ENCODE measurements at places on chromosomes 7 and 10.

- DNase-seq, result no peak
These were observed 103.0 kb downstream of the CTBP2 start for GRCh38 chr10:125057158-125058001.

DNA sequence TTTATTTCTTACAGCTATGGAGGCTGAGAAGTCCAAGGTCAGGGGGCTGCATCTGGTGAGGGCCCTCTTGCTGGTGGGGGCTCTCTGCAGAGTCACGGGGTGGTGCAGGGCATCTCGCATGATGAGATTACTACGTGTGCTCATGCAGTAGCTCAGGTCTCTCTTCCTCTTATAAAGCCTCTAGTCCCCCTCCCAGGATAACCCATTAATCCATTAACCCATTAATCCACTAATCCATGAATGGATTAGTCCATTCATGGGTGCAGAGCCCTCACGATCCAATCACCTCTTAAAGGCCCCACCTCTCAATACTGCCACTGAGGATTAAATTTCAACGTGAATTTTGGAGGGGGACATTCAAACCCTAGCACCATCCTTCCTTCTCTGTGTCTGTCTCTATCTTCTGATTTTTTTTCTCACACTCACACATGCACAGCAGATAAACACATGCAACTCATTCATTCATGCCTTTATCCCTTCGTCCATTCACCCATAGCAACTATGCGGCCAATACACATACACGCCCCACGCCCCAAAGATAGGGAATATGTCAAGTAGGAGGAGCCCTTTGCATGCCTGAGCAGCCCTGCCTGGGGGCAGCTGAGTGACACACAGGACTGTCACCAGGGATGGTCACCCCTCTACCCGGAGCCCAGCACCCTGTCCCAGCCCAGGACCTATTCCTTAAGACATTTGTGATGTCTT is 86.5 kb downstream of the C10orf105 start:
- no peak for DNase-seq

- DNase-seq, result no peak
These were observed 55.4 kb upstream of the MET start for GRCh38 chr7:116616555-116617059.

DNA sequence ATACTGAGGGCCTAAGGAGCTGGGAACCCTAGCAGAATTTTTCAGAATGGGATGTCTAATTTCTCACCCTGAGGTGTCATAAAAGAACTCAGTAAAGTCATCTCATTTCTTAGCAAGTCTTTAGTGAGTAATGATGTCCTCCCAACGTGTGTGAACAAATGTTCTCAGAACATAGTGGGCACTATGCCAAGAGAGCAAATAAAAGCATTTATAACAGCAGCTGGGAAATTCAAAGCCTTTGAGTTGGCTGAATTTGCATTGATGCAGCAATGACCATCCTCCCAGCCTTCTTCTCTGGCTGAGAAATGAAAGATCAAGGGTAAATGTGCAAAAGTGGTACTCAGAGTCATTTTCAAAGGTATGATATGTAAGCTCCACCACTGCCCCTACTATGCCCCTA is 109.4 kb downstream of the FAM107B start:
- no peak for DNase-seq

DNA sequence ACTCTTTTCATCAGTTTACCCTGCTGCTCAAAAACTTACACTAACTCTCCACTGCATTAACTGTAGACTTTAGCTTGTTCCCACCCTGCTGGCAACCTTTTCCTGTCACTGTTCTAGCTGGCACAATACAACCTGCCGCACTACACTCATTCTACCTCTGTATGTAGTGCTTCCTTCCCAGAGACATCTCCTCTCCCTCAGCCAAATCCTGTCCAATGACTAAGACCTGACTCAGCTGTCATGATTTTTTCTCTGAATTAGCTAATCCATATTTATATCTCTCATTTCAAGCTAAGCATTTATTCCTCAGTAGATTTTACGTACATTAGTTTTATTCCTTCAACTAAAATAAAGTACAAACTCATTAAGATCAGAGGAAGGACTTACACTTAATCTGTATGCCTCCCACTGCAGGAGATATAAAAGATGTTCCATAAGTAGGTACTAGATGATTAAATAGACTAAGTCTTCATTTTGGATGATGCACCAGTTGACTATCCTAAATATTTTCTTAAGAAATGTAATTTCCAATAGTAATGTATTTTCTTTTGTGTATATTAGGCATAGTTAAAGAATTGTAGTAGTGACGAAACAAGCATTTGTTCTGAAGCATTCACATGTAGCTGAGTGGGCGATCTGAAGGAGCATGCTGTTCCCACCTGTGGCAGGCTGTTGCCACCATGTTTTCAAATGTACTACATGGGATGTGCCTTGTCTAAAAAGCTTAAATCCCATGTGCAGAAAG is 189.1 kb downstream of the SKAP2 start:
- no peak for DNase-seq

GRCh38 chr10:131578472-131578970 is 267.0 kb upstream of the TCERG1L start:
- DNase-seq, result no peak

GRCh38 chr7:2191016-2191415 is 41.7 kb downstream of the MAD1L1 start:
- DNase-seq, result no peak

- no peak for DNase-seq
These were observed 170.9 kb upstream of the AOAH start for GRCh38 chr7:36895192-36895591.

GRCh38 chr7:113799896-113800295 is 118.9 kb downstream of the PPP1R3A start:
- DNase-seq, result no peak

- no peak for DNase-seq
These were observed 10.4 kb upstream of the ZMYND11 start for GRCh38 chr10:124874-125273.

DNA sequence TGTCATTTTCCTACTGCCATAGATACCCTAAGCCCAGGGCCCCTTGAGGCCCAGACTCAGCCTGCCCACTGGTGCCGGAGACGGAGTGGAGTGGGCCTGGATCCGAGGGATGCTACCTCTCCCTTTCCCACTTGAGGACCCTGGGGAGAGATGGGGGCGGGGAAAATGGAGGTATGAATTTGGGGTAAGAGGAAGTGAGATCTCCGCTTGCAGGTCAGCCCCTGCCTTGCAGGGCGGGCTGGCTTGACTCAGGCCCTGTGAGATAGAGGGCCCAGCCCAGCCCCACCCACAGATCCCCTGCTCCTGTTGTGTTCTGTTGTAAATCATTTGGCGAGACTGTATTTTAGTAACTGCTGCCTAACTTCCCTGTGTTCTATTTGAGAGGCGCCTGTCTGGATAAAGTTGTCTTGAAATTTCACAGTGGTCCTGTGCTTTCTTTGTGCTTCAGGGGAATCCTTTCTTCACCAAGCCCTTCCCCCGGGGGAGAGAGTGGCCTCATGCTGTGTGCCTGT is 13.2 kb downstream of the YKT6 start:
- no peak for DNase-seq

DNA sequence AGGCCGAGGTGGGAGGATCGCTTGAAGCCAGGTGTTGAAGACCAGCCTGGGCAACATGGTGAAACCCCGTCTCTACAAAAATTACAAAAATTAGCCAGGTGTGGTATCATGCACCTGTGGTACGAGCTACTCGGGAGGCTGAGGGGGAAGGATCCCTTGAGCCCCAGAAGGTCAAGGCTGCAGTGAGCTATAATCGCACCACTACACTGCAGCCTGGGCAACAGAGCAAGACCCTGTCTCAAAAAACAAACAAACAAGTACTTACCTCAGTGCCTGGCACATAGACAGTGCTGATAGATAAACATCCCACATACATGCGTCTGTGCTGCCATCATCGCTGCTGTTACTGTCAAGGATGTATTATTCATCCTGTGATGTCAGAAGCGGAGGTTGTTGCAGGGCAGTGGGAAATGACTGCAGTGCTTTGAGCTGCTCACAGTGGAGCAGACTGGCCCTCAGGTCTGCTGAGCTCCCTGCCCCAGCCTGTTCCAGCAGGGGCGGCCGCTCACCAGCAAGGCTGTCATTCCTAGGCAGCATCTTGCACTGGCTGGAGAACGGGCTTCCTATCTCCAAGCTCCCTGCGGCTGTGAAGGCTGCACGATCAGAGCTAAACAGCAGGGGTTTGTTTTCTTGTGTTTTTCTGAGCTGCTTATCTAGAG is 18.6 kb downstream of the FOXK1 start:
- no peak for DNase-seq

DNA sequence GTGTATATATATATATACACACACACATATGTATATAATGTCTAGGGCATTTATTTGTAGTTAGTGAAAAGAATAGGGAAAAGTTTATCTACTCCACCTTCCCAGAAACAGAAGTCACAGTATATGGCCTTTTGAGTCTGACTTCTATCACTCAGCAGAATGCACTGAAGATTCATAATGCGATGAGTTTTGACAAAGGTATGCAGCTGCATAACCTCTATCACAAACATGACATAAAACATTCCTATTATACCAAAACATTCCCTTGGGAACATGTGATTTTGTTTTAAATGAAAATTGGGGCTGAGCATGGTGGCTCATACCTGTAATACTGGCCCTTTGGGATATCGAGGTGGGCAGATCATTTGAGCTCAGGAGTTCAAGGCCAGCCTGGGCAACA is 137.3 kb upstream of the EEPD1 start:
- DNase-seq, result no peak

DNA sequence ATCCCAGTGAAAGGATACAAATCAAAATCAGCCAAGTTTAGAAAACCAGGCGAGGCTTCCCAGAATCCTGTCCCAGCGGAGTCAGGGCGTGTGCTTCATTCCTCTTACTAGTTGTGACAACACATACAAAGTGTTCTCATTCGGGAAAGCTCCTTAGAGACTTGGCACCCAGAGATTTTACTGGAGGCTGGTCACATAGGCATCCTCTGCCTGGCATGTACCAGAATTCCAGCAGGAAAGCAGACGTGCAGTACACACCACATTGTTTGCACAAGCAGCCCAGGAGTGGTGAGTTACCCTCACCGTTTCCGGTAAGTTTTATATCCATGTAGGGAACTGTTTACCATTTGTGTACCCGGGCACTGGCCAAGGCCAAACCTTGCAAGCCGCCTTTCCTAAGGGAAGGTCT is 34.9 kb downstream of the MMRN2 start:
- no peak for DNase-seq

- DNase-seq, result no peak
These were observed 129.1 kb upstream of the ITGB1 start for GRCh38 chr10:33087152-33087551.

DNA sequence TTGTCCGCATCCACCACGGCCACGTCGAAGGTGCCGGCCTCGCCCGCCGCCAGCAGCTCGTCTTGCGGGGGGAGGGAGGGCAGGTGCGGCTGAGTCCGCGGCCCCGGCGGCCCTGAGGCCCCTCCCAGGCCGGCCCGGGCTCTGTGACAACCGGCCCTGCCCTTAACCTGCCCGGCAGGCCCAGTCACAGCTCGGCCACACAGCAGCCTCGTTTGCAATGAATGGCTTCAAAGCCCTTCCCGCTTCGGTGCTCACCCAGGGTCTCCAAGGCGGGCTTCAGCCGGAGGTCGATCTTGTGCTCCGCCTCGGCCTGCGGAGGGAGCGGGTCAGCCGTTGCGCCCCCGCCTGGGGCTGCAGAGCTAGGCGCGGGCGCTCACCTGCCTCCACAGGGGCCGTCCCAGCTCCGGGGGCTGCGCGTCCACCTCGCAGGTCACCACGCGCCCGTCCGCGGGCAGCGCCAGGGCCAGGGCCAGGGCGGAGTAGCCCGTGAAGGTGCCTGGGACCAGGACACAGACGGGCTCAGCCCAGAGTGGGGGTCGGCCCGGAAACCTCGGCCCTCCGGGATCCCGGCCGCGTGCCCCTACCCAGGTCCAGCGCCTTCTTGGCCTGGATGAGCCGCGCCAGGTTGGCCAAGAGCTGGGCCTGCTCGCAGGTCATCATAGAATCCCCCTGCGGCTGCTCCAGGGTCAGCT is 928 bp downstream of the COMTD1 start:
- DNase-seq, result peak; percentile 4

DNA sequence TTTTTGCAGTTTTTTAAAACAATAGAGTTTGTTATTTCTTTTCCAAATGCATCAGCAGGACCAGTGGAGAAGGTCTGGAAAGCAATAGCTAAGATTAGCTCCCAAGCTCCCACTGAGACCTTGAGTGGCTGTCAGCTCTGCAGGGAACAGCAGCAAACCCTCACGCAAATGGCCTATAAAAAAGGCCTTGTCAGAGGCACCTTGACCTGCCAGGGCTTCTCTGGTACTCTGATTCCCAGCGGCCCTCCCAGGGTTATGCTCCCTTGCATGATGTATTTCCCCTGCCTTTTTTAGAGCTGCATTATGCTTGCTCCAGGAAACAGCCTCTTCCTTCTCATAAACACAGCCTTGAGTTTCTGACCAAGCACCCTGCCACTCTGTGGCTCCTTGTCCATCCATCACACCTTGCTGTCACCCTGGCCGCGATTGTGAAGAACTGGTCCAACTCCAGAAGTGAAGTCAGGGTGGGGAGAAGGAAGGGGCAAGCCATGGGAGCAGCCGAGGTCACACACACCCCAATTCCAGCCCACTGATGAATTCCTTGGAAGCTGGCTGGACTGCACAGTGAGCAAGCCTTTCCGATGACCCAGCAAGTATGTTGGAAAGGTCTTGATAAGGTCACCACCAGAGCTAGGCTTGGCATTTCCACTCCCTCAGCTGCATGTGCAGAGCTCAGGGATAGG is 35.3 kb upstream of the NKX2-3 start:
- DNase-seq, result no peak

- DNase-seq, result no peak
These were observed 730.5 kb downstream of the INHBA start for GRCh38 chr7:40972426-40972825.

DNA sequence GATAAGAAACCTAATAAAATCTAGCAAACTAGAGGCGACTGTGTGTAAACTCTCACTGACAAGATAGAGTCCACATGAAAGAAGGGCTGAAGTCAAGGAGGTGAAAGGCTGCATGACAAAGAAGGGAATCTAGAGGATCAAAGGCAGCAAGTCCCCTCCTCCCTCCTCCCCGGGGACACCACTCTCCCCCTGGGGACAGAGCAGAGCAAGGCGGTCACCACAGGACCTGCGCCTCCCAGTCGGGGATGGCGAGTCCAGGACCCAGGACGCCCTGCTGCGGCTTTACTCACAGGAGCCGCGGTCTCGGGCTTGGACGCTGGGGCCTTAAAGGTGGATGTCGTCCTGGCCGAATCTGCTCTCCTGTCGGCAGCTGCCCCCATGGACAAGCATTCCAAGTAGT is 22.4 kb downstream of the BRI3 start:
- no peak for DNase-seq

DNA sequence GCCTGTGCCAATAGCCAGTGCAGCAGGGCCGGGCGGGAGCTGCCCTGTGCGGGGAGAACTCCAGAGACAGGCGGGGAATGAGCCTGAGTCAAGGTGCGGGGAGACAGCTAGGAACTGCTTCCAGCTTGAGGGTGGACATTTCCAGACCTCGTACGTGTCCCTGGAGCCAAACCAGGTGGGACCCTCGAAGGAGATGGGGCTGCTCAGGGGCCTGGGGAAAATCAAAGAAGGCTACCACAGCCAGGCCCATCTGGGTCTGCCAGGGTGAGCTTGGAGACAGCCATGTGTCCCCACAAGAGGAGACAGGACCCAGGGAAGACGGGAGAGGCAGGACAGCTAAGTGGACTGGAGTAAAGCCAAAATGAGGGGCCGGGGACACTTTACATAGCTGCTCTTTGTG is 504.9 kb upstream of the MGMT start:
- DNase-seq, result no peak

All from activated CD4-positive, CD25-positive, alpha-beta regulatory T cell treated with anti-CD3 and anti-CD28 coated beads, Interleukin-2, amount 50 U/mL, for 16 hours (primary cell).